ENCODE measurements at places on chromosomes 7 and 10.

DNA sequence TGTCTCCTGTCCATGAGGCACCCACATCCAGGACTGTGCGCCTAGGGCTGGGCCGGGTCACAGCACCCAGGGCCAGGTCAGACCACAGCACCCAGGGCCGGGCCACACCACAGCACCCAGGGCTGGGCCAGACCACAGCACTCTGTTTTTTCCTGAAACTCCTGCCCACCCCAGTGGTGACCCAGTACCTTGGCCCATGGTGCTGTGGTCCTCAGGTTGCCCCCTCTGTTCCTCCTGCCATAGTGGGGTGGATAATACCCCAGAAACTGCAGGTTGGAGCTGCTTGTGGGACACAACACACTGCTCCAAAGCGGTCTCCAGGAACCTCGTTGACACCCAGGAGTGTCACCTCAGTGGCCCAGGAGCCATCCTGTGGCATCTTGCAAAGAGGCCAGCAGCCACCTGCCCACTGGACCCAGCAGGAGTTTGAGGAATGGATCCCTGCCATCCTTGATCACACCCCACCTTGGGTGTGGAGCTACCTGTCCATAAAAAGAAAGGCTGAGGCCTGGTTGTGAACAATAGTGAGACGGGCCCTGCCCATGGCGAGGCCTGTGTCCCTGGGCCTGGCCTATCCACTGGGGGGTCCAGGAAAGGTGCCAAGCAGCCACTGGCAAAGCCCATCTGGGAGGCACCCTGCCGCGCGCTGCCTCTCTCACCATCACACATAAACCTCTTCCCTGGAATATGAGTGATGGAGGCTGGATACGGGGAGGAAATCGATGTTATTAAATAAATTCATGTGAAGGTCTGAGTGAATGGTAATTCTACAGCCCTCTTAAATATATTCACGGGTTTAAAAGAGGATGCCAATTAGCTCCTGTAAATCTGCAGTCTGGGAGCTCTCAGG, 89.0 kb downstream of the NKX6-2 start:
- no peak for DNase-seq

GRCh38 chr10:126665207-126665606, 5.3 kb downstream of the C10orf90 start:
- no peak for DNase-seq

DNA sequence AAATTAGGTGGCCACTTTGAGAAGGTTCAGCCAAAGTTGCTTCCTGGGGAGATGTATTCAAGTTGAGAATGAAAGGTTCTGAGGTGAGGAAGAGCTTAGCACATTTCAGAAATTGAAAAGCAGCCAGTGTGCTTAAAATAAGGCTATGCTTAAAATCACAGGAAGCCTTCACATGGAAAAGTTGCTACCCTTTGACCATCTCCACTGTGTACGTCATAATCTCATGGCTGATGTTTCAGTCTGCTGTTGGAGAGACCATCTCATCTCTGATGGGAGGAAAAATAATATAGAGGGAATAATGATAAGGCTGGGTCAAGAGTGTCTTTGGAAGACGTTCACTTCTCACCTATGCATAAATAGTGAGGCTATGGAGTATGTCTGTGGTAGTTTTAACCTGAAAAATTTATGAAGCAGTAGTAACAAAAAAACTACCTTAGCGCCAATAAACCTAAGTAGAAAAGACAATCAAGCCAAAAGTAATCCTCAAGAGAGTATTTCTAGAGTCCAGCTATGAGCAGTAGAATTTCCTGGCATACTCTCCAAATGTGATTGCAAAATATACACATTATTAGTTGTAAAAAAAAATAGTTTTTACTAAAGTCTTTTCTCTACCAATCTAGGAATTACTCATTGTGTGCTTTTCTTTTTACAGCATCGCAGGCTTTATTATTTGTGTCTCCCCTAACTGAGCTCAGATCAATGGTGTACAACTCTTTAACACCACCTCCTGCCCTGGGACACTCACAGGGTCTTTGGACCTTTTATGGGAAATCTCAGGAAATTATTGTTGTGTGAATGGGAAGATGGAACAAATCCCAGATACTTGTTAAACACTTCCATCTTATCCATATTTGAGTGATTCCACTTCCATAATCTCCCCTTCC, 435.2 kb upstream of the LRGUK start:
- DNase-seq: no peak

DNA sequence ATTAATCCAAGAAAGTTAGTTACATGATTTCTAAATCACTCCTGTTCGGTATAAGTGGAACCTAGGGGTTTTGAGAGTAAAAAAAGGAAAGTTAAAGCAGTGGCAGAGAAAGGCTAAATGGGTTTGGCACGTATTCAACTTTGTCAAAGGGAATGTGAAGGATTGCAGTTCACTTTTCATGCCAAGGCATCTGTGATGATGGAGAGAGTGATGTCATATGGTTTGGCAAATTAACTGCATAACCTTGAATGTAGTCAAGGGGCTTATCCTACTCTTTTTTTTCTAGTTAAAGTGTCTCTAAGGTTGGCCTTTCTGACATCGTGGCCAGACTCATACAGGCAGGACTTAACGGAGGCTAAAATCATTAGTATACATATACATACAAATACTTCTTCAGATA, 277.8 kb downstream of the EXOC4 start:
- DNase-seq: peak; percentile 60

- no peak for DNase-seq
Measured at GRCh38 chr7:147432079-147432478, 1158.5 kb upstream of the C7orf33 start.

DNA sequence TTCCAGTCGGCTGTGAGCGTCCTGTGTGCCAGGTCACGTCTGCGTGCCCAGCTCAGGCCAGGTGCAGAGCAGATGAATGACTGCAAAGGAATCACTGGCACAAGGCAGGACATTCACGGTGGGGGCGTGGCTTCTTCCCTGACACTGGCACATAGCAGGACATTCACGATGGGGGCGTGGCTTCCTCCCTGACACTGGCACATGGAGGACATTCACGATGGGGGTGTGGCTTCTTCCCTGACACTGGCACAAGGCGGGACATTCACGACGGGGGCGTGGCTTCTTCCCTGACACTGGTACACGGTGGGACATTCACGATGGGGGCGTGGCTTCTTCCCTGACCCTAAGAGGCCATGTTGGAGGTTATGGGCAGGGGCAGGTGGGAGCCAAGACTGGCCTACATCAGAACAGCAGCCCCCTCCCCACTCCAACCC, 64.3 kb downstream of the MYL10 start:
- no peak for DNase-seq

- no peak for DNase-seq
Measured at GRCh38 chr7:41711283-41712064, 8.6 kb upstream of the INHBA start.

Data from DMS79 treated with DMSO at 0.1 percent for 48 hours (cell line).